Astrocyte of the cerebellum (primary cell): ENCODE measurements at places on chromosomes 4 and X.

GRCh38 chr4:180798036-180798577 is 1445.1 kb upstream of the TENM3 start:
- no peak for DNase-seq

DNA sequence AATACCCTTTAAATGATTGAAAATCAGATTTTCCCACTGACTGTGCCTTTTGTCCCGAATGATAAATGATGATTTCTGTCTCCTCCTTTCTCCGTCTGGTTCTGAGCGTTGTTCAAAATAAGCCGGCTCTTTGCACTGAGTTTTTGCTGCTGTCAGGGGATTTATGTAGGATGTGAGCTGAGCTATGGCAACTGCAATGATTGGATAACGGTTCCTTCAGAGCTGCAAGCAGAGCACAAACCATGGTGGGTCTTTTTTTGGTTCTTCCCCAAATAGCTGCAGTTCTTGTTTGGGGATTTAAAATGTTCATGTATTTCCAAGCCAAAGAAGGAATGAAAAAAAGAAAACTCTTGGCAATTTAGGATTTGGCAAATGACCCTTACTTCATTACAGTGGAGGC is 124.5 kb upstream of the CASK start:
- no peak for DNase-seq

DNA sequence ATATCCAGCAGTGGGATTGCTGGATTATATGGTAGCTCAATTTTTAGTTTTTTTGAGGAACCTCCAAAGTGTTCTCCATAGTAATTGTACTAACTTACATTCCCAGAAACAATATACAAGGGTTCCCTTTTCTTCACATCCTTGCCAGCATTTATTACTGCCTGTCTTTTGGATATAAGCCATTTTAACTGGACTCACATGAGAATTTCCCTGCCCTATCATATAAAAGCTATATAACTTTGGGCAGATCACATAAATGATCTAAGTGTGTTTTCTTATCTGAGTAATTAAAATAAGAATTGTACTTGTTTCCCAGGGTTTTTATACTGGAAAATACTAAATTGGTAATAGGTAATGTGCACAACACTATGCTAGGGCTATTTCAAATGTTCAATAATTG is 25.4 kb downstream of the APOOL start:
- no peak for DNase-seq

GRCh38 chr4:78432896-78433295 is 118.7 kb upstream of the ANXA3 start:
- no peak for DNase-seq

- no peak for DNase-seq
Measured at GRCh38 chrX:3192835-3193234, 151.6 kb downstream of the ARSF start.

- DNase-seq = no peak
Measured at GRCh38 chrX:71251466-71251973, 2.4 kb downstream of the ZMYM3 start.

DNA sequence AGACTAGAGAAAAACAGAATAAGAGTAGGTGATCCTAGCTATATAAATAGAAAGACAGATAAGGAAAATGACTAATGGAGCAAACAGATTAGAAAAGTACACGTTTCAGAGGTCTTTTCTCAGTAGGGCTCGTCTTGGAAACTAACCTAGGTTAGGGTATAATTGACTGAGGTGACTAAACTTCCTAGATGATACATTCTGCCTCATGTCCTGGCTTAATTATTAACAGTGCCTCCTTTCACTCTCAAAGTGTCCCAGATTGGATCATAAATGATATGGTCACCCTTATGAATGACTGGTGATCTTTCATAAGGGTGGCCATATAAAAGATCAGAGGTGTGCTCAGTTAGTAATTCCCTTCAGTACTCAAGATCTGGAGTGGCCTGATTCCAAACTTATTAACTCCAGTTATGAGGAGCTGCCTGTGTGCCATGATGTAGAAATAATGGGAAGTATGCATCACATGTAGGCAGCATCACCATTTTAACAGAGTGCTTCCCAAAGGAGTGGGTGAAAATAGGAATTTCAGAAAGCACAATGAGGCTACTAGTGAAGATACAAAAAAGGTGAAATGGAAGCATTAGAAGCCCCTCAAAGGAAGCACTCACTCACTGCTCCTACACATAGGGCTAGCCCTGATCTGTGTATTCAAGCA is 14.7 kb upstream of the GRIA3 start:
- no peak for DNase-seq

DNA sequence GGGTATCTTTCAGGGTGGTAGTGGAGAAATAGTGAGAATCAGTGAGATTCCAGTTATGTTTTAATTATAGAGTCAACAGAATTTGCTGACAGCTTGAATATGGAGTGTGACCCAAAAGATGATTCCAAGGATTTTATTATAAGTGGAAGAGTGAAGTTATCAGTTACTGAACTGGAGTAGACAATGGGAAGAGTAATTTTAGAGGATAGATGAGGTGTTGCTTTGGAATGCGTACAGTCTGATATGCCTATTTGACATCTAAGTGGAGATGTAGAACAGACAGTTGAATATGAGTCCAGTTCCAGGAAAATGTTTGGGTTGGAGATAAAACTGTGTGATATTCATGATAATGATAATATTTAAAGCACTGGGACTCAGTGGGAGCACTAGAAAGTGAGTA is 174.2 kb downstream of the MAPK10 start:
- no peak for DNase-seq

DNA sequence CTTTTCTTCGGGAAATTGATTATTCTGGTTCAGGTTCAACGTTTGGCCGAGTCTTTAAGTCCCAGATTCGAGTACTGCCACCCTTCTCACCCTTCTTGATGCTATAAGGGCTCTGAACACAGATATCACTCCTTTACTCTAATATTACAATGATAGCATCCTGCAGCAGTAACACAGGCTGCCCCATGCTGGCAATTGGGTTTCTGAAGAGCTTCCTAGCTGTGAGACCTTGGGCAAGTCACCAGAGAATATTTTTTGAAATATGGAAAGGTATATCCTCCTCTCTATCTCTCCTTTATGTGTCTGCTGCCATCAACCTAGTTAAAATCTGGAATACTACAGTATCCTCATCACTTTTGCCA is 297 bp upstream of the MTMR8 start:
- no peak for DNase-seq

- peak; percentile 26 for DNase-seq
Measured at GRCh38 chr4:173461170-173461569, 62.3 kb upstream of the SCRG1 start.

- DNase-seq = no peak
Measured at GRCh38 chr4:87716371-87717265, 66.5 kb downstream of the DMP1 start.

- DNase-seq = no peak
Measured at GRCh38 chrX:150790021-150790420, 96.8 kb downstream of the MTMR1 start.

- DNase-seq = no peak
Measured at GRCh38 chrX:8743126-8743732, 11.3 kb upstream of the ANOS1 start.

DNA sequence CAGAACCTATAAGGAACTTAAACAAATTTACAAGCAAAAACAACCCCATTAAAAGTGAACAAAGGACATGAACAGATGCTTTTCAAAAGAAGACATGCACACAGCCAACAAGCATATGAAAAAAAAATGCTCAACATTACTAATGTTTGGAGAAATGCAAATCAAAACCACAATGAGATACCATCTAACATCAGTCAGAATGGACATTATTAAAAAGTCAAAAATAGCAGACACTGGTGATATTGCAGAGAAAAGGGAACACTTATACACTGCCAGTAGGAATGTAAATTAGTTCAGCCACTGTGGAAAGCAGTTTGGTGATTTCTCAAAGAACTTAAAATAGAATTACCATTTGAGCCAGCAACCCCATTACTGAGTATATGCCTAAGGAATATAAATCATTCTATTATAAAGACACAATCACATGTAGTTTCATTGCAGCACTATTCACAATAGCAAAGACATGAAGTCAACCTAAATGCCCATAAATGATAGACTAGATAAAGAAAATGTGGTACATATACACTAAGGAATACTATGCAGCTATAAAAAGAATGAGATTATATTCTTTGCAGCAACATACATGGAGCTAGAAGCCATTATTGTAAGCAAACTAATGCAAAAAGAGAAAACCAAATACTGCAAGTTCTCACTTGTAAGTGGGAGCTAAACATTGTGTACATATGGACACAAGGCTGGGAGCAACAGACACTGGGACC is 1509.4 kb downstream of the TECRL start:
- no peak for DNase-seq

GRCh38 chr4:93617606-93618005 is 210.9 kb upstream of the ATOH1 start:
- no peak for DNase-seq

GRCh38 chr4:140071806-140072205 is 82.2 kb downstream of the MAML3 start:
- peak; percentile 82 for DNase-seq

DNA sequence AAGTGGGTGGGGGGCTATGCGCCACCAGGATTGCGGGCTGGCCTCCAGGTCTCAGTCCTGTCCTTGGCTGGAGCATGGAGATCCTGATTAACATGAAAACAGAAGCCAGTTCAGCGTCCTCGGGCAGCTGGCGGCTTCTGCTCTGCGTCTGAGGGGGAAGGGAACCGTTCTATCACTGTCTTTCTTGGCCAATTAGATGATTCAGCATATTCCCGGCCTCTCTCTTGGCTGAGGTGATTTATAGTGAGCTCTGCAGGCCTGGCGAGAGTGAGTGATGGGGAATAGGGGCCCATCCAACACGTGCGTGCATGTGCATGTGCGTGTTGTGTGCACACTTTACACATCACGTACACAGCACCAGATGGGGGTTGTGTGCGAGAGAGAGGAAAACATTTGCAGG is 145.8 kb upstream of the ATP6AP2 start:
- DNase-seq = no peak

- no peak for DNase-seq
Measured at GRCh38 chrX:129092242-129092641, 431.0 kb downstream of the SMARCA1 start.

DNA sequence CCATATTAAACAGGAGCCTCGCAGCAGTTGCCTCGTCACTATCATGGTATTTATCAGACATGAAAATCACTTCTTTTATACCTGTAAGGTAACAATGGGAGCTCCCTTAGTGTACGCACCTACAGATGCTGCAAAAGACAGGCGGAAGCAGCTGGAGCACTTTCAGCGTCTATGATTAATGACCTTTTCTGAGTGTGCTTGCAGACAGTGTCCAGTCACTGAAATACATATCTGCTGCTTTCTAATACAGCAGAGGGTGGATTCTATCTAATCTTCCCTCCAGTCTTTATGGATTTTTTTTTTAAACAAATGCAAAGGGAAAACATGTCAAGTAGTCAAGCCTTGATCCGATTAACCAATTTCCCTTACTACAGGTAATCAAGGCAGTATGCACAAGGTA is 24.1 kb downstream of the DCTD start:
- DNase-seq = no peak

GRCh38 chrX:125293850-125294780 is 25.6 kb upstream of the TEX13C start:
- DNase-seq = no peak

- no peak for DNase-seq
Measured at GRCh38 chrX:105634180-105634579, 188.2 kb upstream of the NRK start.

DNA sequence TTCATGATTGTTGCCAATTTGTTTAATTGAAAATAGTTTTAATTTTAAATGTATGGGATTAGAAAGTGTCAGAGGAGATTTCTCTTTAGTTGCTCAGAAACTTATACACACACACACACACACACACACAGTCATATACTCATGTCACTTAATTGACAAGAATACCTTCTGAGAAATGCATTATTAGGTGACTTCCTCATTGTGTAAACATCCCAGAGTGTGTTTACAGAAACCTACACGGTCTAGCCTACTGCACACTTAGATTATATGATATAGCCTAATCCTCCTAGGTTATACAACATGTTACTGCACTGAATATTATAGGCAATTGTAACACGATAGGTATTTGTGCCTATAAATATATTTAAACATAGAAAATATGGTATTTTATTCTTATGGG is 1327.4 kb downstream of the FSTL5 start:
- DNase-seq = no peak

DNA sequence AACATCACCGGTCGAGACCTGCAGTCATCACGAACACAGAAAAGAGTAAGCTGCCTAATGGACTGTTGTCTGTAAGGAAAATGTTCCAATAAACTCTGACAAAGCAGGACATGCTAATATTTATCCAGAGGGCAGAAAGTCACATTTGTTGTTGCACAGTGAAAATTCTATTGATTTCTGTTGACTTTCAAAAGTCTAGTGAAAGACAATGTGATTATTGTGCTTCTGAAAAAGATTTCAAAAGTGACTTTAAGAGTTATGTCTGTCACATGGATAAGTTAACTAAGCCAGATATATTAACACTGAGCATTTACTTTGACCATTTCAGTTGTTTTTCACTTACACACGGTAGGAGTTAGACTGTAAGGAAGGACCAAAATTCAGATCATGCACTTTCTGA is 9.3 kb upstream of the RFC1 start:
- no peak for DNase-seq

GRCh38 chrX:19799319-19800182 is 87.8 kb downstream of the SH3KBP1 start:
- DNase-seq = no peak

DNA sequence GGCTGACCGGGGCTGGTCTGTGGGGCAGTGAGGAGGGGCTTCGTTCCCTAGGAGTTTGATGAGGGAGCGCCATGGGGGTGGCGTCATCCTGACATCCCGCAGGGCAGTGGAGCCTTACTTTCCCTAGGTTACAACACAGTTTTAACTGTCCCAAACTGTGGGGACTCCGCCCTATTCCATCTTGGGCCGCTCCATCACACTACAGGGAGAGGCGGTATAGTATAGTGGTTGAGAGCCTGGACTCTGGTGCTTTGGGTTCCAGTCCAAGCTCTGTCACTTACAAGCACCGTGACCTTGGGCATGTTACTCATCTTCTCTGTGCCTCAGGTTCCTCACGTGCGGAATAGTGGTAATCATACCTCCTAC is 44.2 kb downstream of the ZNF185 start:
- DNase-seq = no peak

DNA sequence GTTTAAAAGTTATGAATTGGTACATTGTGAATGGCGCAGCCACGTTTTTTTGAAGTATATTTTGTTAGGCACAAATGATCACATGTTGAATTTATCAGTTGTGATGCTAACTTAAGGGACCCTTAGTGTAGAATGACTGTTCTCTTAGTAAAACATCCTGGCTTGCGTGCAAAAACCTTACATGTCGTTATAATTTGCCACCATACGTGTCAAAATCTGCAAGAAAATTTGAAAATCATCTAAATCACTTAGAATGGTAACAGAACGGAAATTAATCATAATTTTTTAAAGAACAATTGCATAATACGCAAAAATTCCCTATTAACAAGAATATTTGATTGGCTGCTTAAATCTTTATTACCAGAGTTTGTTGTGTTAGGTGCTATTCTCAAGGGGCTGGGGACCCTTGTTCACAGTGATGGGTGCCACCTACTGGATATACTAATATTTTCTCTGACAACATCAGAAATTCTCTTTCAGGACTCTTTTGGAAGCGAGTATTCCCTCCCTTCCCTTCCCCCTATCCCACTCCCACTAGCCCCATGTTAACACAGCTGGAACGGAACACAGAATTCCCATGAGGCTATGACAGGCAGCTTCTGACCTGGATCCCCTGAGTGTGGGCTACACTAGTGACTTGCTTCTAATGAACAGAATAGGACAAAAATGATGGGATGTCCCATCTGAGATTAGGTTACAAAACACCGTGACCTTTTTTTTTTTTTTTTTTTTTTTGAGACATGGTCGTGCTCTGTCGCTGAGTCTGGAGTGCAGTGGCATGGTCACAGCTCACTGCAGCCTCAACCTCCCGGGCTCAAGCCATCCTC is 71.8 kb downstream of the SUPT20HL2 start:
- peak; percentile 22 for DNase-seq
